ENCODE measurements at places on chromosomes 4 and X.

- DNase-seq: no peak
Observed at GRCh38 chrX:148928811-148929210, 428.4 kb downstream of the AFF2 start.

- no peak for DNase-seq
Observed at GRCh38 chr4:46648088-46648744, 258.3 kb upstream of the GABRA2 start.

DNA sequence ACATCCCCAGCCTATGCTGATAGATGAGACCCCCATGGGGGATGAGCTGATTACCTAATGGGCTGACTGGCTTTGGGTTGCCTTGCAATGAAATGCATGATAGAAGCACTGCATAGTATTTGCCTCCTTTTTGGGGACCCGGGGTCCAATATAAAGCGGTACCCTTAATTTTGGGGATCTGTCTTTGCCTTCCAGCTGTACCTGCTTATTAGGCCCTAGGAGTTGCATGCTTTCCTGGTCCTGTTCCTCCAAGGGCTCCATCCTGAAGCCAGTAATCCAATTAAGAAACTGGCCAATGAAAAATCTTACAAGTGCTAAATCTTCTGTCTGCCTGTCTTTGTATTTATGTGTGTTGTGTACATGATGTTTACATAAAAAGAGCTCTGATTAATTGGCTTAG, 791.6 kb downstream of the TRIML1 start:
- no peak for DNase-seq

GRCh38 chr4:182219411-182220056, 23.7 kb upstream of the TENM3 start:
- DNase-seq: no peak

- no peak for DNase-seq
Observed at GRCh38 chr4:54945838-54946237, 179.6 kb downstream of the KDR start.

GRCh38 chr4:139849219-139849618, 183.6 kb downstream of the MGST2 start:
- DNase-seq: no peak

DNA sequence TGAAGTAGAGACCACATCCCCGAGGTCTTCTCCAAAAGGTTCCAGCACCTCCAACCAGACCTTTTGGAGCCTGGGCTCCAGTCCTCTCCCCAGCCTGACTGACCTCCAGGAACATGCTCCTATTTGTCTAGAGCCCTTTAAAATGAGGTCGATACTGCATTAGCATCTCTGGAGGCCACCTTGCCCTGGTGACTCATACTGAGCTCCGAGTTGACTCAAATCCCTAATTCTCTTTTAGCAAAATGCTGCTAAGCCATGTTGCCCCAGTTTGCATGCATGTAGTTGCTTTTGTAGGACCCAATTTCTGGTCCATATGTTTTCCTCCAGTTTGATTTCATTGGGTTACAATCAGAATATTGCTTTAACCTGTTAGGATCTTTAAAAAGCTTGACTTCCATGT, 43.5 kb upstream of the CITED1 start:
- no peak for DNase-seq

- DNase-seq: no peak
Observed at GRCh38 chr4:22500128-22500611, 15.7 kb downstream of the ADGRA3 start.

DNA sequence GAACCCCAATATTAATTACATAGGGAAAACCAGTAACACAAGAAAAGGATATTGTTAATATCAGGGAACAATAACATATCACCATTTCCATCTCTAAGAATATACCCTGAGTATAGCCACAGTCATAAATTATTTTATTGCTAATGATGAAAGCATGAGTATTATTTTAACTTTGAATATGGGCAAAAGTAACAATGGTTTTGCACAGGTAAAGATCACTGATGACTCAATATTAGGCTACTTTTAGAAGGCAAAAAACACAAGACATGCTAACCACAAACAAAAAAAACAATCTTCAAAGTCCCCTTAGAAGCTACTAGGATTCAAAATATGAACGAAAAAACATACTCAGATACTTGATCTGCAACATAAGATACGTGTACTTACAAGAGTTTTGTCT, 36.5 kb downstream of the THOC2 start:
- DNase-seq: no peak

- no peak for DNase-seq
Observed at GRCh38 chr4:104279744-104280143, 214.9 kb downstream of the CXXC4 start.

DNA sequence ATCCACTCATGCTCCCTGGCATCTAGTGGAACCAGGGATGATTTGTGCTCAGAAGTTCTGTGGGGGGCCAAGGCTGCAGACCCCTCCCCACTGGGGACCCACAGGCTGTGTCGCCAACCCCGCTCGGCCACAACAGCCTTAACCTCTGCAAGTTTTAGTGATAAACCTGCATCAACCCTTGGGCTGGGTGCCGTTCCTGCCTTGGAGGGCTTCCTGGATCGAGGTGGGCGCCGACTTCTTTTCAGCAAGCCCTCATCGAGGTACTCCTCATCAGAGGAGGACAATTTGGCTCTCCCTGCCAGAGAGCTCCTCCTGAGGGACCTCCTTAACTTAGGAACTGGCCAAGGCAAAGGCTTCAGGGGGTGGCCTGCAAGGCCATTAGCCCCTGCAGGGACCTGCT, 1.9 kb downstream of the SOWAHB start:
- DNase-seq: no peak

DNA sequence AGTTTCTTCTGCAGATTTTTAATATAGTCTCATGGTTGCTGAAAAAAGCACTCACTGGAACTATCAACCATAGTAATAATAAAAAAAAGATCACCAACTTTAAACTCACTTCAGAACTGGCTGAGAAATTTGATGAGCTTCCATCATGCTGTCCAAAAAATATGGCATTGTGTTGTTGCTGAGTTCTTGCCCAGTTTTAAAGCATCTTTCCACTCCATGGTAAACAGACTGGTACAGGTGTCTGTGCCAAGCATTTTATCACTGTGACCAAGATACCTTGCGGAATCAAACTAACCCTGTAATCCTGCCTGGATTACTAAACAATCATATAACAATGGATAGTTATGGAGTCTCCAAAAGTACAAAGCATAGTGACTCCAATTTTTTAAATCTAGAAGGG, 360.3 kb upstream of the NOCT start:
- DNase-seq: no peak

DNA sequence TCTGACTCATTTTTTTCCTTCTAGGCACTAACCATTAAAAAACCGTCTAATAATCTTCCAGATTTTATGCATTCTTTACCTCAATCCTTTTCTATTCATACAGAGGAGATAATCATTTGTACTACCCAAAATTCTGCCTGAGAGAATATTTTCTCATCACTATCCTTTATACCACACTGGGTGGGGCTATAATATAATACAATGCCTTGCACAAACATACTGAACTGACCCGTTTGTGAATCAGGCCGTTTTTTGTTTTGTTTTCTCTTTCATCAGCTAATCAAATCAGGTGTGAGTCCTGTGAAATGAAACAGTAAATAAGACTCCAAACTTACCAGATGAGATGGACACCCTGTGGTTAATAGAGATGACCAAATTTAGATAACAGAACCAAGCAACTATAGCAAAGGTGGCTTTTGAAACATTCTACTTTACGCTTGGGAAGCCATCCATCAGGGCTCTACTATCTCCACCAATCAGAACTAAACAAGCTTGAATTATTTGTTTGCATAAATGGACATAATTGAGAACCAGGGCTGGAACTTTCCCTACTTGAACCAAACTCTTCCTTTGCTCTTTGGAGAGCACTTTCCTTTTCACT, 573.0 kb downstream of the GABRG1 start:
- DNase-seq: no peak

GRCh38 chrX:45783002-45783401, 582.3 kb upstream of the DIPK2B start:
- no peak for DNase-seq

DNA sequence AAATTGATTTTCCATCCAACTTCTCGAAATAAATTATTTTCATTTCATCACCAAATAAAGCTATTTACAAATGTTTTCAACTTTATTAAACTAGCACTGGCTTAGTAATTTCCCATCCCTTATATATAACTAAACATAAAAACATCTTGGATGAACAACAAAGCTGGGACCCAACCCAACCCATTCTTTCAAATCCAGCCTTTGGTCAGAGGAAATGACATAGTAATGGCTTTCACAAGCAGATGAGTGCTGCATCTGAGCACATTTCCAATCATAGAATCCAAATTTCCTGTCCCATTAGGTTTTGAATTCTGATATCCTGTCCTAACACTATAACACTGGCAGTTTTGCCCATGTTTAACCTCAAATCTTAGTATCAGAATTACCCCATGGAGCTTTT, 7.9 kb upstream of the EMCN start:
- no peak for DNase-seq

GRCh38 chr4:103137446-103137827, 37.8 kb upstream of the BDH2 start:
- no peak for DNase-seq

DNA sequence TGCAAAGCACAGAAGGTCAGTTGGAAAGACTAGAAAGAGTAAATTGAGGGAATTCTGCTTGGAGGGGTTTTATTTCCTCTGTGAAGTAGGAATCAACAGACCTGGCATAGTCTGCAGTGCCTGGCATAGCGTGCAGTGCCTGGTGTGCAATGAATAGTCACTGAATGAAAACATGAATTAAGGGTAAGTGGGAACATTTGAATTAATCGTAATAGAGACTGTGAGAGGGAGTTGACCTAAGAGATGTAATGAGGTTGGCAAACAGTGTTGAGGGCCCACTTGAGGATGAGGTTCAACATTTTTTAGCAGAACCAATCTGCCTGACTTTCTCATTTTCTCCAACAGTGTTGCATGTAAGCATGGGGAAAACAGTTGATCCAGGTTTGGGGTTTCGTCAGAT, 377.2 kb upstream of the FTHL17 start:
- no peak for DNase-seq

DNA sequence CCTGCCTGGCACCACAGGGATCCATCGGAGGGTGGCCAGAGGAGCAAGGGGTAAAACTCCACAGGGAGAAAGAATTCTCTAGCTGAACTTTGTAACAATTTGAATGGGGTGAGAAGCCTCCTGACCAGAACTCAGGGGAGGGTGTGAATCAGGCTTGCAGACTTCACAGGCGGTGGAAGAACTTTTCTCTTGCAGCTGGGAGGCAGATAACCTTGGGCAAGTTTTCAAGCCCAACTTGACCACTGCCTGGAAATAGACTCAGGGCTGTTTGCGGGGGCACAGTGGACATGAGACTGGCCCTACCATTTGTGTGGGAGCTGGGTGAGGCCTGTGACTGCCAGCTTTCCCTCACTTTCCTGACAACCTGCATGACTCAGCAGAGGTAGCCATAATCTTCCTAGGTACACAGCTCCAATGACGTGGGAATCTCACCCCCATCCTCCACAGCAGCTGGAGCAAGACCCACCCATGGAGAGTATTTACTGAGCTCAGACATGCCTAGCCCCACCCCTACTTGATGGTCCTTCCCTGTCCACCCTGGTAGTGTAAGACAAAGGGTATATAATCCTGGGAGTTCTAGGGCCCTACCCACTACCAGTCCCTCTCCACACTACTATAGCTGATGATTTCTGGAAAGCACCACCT, 210.0 kb upstream of the AGTR2 start:
- no peak for DNase-seq

- DNase-seq: no peak
Observed at GRCh38 chrX:2383735-2384134, 117.0 kb downstream of the DHRSX start.

GRCh38 chr4:54060116-54060515, 4.3 kb downstream of the CHIC2 start:
- DNase-seq: no peak

DNA sequence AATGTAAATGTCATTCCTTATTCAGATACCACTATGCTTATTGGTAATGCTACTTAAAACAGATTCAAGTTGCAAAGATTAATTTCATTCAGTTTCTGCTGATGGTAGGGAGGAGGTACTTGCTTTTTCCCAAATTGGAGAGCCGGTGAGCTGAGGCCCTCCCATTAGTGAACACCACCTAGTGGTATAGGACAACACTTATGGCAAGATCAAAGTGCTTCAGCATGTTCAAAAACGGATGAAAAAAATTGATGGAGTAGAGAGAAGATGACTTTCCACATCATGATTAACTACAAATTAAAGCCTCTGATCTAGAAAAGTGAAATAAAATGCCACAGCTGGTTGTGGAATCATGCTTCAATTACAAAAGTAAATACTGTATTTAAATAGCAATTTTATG, 112.9 kb downstream of the MBNL3 start:
- no peak for DNase-seq

Data from DMS 273 treated with DMSO at 0.1 percent for 48 hours (cell line).